Activated CD8-positive, alpha-beta memory T cell treated with anti-CD3 and anti-CD28 coated beads for 1 hour (primary cell): ENCODE measurements at places on chromosomes 7 and 10.

DNA sequence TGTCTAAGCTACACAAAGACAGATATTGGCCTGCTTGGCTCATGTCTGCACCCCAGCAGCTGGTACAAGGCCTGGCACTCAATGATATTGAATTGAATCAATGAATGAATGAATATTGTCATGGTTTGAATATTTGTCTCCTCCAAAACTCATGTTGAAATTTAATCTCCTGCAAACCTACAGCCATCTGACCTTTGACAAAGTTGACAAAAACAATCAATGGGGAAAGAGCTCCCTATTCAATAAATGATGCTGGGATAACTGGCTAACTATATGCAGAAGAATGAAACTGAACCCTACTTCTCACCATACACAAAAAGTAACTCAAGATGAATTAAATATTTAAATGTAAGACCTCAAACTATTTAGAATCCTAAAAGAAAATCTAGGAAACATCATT, 144.7 kb downstream of the CYP26A1 start:
- DNase-seq, result no peak

GRCh38 chr10:5587151-5588079, 62.7 kb downstream of the CALML3 start:
- DNase-seq, result no peak

DNA sequence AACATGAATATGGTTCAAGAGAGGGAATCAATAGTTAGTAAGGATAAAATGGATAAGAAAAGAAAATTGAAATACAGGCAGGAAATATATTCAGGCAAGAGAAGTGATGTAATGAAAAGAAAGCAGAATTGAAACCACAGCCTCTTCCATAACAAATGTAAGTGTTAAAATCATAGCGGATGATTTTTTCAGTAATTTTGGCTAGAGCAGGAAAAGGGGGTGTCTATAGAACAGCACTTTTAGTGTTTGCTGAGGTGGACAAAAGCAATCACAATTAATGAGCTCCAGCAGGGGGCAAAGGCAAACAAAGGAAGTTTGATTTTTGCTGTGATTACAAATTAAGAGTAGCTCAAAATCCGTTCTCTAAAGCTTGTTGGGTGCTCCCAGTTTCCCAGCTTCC, 79.0 kb downstream of the TRIL start:
- DNase-seq, result no peak

DNA sequence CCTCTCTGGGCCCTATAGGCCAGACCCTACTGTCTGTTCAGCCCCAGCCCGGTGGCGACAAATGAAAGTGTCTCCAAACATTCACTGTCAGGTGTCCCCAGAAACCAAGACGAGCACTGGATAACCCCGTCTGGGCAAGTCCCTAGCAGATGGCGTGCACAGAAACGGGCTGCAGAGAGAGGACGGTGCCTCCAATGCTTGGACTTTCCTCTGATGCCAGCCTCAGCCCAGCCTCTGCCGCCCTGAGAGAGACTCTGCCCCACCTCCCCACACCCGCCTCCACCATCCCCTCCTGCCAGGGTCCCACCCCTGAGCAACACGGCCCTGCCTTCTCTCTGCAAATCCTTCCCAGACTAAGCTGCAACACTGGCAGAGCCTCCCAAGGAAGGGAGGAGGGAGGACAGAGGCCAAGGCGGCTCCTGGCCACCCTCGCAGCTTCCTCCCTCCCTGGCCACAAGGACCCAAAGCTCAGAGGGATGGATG, 7.4 kb upstream of the LFNG start:
- no peak for DNase-seq
